ENCODE measurements at places on chromosomes 5 and 9.

- no peak for DNase-seq
Observed at GRCh38 chr5:135596788-135597187, 18.0 kb upstream of the CXCL14 start.

DNA sequence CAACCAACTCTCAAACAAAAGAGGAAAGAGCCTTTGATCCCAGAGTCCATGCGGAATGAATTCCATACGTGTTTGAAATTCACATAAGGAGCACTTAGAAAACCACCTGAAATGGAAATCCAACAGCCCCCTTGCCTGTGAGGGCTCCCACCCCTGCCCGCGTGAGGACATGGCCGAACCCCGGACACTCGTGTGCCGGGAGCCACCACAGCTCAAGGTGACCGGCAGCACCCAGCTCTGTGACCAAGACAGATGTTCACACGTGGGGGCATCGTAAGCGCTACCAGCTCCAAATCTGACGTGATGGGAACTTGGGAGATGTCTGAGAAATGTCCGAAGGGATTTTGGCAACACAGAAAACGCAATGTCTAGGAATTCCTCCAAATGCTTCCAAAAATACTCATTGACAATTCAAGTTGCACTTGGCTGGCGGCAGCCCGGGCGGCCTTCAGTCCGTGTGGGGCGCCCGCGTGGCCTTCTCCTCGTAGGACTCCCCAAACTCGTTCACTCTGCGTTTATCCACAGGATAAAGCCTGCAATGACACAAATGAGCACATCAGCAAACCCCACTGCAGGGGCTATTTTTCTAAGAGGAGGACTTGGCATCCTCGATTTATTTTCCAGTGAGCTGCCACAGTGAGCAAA is 23.2 kb upstream of the TERT start:
- no peak for DNase-seq

DNA sequence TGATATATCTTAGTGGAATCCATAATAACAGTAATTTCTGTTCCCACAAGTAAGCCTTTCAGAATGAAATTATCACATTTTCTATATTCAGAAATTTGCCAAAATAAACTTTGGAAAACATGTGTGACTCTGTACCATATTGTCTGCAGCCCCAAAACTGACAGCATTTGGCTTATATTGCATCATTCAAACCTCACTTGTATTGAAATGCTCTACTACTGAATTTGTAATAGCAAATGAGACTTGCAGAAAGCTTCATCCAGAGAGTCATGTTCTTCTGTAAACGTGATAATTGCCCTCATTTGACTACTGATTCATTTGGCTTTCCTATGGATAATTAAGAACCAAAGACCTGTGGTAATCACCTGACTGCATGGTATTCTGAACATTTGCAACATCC is 1249.5 kb upstream of the CDH18 start:
- DNase-seq: no peak

DNA sequence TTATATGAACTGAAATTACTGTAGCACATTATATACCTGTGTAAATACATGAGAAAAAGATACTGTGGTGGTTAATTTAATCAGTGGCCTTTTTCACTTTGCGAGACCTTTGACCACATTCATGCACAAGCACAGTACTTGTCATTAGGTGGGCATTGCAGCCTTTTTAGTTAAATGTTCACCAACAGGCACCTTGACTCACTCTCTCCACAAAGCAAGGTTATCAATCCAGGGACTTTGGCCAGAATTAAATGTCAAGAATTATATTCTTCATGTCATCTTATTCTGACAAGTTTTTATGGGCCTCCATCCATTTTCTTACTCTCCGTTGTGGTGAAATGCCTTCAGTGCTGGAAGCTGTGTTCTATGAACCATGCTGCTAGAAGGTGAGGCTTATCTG is 72.2 kb downstream of the AOPEP start:
- DNase-seq: no peak

DNA sequence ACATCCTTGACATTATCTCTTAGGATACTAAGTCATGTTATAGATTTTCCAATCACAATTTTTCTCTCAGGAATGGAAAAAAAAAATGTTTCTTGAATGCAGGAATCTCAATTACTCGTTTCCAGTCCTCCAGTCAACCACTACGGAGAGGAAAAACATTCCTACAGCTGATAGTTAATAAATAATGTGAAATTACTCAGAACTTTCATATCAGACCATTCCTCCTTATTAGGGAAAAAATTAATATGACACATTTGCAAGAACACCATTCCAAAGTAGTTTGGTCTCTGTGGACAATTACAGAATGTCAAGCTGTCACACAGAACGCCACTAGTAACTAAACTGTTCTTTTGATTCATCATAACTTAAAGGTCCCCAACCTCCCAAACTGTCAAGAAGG is 31.5 kb downstream of the MED27 start:
- DNase-seq: no peak

DNA sequence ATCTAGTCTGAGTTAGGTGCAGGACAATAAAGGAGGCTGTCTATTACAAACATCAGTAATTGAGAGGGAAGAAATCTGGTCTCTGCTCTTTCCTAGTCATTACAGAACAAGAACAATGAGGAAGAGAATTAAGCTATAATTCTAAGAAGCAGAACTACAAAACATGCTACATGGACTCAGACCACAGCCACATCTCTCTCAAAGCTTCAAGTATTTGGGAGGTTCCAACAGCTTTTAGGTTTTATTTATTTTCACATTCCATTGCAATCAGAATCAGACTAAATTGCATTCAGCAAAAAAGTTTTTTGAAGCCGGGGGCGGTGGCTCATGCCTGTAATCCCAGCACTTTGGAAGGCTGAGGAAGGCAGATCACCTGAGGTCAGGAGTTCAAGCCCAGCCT is 1.1 kb upstream of the GRPEL2 start:
- DNase-seq: no peak

DNA sequence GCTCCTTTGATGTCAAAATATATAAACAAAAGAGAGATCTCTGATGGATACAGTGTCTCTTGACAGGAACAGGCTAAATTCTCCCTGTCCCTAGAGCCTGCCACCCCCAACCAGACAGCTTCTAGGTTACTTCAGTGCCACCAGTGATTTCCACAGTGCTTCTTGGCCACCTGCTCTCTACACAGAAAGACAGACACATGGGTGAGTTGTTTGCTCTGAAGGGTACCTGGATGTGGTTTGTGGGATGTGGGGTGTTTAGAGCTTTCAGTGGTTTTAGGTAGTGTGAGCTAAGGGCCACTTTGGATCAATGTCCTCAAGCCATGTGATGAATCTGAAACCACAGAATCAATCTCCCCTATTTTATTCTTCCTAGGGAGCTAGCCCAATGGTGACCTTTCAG is 125.4 kb downstream of the ANKRD18B start:
- DNase-seq: no peak

Measured in activated T-helper 1 cell treated with Interleukin-2 at 50 U/mL for 16 hours (primary cell).